ENCODE measurements at places on chromosomes 12 and 14.

GRCh38 chr12:120662879-120663278 is 22.5 kb downstream of the CABP1 start:
- no peak for DNase-seq

- no peak for DNase-seq
These were observed 57.2 kb downstream of the HMGA2 start for GRCh38 chr12:65881348-65881961.

GRCh38 chr14:96754845-96755184 is 42.4 kb upstream of the VRK1 start:
- no peak for DNase-seq

DNA sequence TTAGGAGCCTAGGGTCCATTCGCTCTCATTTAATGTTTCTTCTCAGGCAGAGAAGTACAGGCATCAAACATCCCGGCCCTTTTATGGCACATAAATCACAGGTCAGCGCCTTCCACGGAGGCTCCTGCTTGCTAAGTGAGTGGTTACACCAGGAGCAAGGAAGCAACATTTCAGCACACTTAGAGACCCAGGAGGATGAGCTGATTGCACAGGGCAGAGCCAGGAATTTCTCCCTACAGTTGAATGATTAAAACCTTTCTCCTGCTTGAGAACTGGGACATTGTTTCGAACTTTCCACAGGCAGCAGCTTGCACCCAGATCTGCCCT is 233.4 kb downstream of the SPTSSA start:
- DNase-seq: no peak

- no peak for DNase-seq
These were observed 965.5 kb downstream of the TMEM121 start for GRCh38 chr14:106491851-106492250.

- DNase-seq: no peak
These were observed 140.2 kb downstream of the BCAT1 start for GRCh38 chr12:24808651-24809050.

DNA sequence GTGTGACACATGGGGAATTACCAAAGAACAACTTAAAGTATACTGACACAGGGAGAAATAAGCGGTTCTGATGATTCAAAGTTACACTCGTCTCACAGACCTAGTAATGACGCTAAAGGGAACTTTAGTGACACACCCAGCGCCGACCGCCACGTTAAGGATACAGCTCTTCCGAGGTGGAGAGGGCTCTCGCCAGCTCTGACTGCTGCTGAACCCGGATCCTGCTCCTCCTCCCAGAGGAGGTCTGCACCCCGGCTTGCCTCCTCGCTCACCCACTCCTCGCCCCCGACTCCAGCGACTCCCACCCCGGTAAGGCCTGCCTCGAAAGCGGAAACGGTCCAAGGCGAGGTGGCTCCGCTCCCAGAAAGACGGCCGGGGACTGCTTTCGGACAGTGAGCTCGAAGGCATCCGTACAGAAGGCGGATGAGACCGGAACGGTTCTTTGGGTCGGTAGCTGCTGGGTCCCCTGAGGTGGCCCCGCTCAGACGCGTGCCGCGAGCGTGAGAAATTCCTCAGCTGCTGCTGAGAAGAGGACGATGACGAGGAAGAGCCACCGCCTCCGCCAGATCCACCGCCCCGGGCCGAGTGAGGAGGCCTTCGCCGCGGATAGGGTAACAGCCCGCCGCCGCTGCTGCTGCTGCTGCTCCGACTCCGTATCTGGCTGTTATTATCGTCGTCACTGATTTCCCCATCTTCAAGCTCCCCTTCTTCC is 643 bp downstream of the ZFC3H1 start:
- peak; percentile 24 for DNase-seq

DNA sequence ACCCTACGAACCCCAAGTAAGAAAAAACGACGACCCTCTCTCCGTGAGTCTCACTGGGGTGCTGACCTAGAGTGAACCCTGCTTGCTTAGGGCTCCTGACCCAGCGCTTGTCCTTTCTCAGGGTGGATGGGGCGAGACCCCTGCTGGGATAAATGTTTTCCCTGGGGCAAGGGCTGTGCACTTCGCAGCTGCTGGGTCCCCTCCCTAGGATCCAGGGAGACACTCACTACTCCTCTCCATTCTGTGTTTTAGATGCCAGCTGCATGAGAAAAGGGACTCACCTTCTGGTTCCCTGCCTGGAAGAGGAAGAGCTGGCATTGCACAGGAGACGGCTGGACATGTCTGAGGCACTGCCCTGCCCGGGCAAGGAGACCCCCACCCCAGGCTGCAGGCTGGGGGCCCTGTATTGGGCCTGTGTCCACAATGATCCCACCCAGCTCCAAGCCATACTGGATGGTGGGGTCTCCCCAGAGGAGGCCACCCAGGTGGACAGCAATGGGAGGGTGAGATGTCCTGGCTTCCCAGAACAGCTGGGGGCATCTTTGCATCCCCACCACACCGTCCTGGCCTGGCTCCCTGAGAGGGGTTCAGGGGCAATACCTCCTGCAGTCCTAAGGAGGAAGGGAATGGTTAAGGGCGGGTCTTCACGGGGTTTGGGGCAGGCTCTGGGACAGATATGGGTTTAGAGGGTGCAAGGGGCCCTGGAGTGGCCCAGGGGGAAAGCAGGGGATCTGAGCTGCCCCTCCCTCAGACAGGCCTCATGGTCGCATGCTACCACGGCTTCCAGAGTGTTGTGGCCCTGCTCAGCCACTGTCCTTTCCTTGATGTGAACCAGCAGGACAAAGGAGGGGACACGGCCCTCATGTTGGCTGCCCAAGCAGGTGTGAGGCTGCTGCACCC is 663 bp downstream of the ANKRD33 start:
- no peak for DNase-seq

- no peak for DNase-seq
These were observed 5.1 kb upstream of the LTA4H start for GRCh38 chr12:96040305-96041133.

DNA sequence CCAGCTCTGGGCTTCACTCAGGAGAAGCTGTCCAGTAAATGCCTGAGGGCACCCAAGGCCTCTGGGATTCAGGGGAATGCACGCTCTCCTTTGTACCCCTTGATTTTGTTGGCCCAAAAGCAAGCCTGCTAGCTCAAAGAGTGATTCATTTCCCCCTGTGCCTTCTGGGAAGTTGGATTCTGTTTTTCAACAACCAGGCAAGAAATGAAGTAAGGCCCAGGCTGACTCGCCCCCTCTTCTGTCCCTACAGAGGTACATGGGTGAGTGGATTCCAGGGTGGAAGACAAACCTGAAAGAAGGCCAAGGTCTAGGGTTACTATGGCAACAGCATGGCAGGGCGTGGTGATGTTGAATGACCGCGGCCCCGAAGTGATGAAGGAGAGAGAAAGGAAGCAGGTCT is 9.3 kb upstream of the SERPINA5 start:
- DNase-seq: no peak

DNA sequence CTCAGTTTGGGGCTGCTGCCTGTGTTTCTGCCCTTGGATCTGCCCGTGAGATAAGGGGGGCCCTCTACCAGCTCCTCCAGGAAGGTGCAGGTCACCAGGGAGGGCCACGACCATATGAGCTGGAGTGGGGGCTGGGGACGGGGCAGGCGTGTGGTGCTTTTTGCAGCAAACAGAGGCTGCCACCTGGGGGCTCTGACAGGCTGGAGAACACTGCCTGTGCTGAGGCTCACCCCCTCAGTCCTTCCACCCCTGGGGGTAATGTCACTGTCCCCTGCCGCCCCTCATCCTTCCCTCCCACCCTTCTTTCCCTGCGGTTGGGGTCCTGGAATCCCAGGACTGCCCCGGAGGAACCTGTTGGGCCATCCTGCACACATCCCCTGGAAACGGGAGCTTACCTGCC is 3.2 kb downstream of the PLD4 start:
- no peak for DNase-seq

GRCh38 chr14:74940956-74941565 is 14.3 kb downstream of the PGF start:
- DNase-seq: no peak

- DNase-seq: no peak
These were observed 31.2 kb upstream of the MMP17 start for GRCh38 chr12:131796754-131797587.

DNA sequence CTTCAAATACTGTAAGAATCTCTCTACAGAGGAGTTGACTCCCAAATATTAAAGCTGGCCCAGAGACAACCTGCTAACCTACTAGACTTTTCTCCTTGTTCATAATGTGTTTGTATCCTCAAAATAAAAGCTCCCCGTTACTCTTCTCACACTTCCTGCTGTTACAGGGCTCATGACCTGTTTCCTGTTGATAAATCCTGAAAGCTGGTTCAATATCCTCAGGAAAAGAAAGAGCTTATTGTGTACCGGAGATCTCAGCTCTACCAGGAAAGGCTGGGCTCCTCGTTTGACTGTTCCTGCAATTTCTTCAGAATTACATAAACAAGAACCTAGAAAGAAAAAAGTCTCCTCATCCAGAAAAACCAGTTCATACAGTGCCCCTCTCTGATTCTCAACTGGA is 30.8 kb downstream of the CLEC1A start:
- no peak for DNase-seq

DNA sequence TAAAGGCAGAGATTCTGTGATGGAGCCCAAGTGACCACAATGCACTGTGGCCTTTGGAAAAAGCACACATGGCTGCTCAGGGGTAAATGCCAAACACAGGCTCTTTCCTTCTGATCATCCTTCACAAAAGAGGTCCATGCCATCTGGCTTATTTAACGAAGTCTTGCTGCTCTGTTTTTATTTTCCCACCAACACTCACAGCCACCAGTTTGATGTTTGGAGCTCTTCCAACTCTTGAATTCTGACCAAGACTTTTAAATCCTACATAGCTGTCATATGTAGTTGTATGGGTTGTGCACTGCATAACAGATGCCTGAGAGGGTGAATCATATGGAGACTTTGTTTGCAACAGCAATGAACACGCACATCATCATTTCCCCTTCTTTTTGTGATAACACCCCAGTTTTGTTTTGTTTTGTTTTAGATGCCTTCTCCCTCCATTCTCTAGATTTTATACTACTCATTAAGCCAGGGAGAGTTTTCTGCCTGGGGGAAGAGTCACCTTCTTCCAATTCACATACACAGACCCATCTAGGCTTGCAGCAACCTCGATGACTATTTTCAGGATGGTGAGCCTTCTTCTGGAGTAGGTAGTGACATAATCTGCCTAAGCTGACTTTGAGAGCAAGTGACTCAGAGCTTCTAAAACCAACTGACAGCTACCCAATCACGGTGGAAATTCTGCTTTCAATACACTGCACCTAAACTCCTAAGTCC is 145.2 kb upstream of the WSCD2 start:
- DNase-seq: no peak

DNA sequence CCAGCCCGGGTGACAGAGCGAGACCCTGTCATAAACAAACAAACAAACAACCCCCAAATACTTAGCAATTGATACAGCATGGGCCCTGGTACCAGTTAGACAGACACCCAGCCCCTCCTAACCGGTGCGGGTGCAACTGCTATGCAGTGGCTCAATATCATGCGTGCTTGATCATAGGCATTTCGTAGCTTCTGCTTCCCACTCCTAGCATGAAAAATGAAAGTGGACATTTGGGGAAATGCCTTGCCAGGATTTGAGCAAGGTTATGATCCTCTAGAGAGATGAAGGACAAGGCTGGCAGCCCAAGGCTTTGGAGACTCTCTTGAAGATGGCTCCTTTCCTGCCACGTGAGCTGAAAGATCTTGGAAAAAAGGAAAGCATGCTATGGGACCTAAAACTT is 13.7 kb downstream of the FGF6 start:
- DNase-seq: no peak

Measured in thoracic aorta (tissue), 2 donors.